ENCODE measurements at places on chromosomes 11 and 22.

GRCh38 chr11:2380807-2381350 lies 3.8 kb downstream of the CD81 start:
- DNase-seq = no peak

DNA sequence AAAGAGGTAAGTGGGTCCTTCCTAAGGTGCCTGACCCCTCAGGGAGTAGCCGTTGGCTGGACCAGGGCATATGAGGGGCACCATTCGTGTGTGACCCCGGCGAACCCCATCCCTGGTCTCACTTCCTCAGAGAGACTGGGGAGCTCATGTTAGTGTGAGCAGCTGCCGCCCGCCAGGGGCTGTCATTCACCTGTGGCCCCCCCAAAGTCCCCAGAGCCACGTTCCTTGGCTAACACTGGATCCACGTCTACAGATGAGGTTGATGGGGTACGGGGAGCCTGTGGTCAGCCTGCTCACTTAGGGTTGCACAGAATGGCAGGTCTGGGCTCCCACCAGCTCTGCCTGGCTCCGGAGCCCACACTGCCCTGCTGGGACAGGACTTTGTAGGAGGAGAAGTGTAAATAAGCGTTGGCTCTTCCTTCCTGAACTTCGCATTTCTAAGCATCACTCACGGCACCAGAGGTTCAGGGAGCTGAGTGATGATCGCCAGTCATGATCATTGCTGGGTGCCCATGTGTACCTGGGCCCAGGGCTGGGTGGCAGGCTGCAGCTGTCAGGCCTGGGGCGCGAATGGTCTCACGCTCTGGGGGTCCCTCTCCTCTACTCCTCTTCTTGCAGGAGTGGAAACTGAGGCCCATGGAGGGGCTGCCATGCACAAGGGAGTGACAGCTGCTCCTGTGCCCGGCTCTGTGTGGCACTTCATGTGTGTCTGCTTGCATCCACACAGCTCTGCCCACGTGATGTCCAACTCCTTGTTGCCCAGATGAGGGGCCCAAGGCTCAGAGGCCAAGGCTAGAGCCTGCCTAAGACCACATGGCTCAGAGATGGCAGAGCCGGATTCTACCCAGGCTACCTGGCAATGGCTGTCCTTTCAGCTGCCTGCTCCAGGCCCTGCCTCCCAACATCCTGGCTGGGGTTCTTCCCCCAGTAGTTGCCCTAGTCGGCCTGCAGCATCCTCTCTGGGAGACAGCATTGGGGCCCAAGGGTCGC lies 11.1 kb downstream of the TTC38 start:
- no peak for DNase-seq

DNA sequence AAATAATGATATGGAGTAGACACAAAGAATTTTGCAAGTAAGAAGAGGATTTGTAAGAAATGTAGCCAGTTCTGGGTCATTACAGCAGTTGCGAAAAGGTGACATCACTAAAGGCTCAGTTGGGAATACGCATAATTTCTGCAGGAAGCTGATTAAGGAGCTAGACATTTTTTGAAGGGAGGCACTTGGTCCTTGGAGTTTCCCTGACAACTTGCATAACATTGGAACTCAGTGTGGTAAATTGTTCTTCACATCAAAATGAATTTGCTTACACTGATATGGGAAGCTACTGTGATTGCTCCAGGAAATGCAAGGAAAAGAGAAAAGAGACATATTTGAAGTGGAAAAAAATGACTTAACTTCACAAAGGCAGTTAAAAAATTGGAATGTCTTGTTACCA lies 626.1 kb downstream of the NELL1 start:
- no peak for DNase-seq

DNA sequence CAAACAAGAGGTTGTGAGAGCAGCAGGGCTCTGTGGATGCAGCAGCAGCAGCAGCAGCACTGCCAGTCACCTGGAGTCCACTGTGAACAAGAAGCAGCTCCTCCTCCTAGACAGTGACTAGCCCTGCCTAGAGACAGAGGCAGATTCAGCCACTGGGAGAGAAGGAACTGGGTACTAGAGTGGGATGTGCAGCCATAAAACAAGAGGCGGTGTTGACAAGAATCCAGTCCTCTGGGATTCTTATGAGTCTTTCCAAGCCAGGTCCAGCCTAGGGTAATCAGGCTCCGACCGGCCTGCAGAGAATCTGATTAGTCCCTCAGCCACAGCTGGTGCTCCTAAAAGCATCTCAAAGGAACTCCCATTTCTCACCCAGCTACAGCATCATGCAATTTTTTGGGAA lies 83.9 kb upstream of the USP47 start:
- DNase-seq = no peak

- no peak for DNase-seq
Observed at GRCh38 chr11:126112547-126112946, 49.9 kb upstream of the CDON start.

DNA sequence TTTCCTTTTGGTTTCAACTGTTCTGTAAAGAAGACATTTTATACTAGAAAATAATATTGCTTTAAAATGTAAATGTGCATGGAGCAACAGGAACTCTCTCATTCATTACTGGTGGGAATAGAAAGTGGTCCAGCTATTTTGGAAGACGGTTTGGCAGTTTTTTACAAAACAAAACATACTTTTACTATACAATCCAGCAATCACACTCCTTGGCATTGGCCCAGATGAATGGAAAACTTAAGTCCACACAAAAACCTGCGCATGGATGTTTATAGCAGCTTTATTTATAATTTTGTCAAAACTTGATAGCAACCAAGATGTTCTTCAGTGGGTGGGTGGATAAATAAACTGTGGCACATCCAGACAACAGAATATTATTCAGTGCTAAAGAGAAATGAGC lies 49.9 kb upstream of the SEPTIN5 start:
- DNase-seq = no peak

DNA sequence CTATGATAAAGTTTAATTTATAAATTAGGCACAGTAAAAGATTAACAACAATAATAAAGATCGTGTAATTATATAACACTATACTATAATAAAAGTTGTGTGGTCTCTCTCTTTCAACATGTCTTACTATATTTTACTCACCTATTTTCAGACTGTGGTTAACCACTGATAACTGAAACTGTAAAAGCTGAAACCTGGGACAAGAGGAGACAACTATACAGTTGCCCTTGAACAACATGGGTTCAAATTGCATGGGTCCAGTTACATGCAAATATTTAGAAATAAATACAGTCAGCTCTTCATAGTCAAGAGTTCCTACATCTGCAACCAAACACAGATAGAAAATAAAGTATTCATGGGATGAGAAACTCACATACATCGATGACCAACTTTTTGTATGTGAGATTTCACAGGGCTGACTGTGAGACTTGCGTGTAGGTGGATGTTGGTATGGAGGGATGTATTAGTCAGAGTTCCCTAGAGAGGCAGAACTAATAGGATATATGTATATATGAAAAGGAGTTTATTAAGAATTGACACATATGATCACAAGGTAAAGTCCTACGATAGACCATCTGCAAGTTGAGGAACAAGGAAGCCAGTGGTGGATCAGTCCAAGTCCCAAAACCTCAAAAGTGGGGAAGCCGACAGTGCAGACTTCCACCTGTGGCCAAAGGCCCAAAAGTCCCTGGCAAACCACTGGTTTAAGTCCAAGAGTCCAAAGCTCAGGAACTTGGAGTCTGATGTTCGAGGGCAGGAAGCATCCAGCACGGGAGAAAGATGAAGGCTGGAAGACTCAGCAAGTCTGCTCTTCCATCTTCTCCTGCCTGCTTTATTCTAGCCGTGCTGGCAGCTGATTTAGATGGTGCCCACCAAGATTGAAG lies 359.5 kb downstream of the INSC start:
- DNase-seq = no peak

DNA sequence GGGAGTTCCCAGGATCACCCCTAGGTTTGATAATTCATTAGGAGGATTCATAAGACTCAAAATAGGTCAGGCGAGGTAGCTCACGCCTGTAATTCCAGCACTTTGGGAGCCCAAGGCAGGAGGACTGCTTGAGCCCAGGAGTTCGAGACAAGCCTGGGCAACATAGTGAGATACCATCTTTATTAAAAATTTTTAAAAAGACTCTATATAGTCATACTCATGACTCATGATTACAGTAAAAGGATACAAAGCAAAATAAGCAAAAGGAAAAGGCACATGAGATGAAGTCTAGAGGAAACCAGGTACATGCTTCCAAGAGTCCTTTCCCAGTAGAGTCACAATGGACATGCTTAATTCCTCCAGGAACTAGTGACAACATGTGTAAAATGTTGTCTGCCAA lies 13.9 kb upstream of the PTS start:
- DNase-seq = no peak

- no peak for DNase-seq
Observed at GRCh38 chr22:32652645-32653270, 148.7 kb upstream of the TIMP3 start.

DNA sequence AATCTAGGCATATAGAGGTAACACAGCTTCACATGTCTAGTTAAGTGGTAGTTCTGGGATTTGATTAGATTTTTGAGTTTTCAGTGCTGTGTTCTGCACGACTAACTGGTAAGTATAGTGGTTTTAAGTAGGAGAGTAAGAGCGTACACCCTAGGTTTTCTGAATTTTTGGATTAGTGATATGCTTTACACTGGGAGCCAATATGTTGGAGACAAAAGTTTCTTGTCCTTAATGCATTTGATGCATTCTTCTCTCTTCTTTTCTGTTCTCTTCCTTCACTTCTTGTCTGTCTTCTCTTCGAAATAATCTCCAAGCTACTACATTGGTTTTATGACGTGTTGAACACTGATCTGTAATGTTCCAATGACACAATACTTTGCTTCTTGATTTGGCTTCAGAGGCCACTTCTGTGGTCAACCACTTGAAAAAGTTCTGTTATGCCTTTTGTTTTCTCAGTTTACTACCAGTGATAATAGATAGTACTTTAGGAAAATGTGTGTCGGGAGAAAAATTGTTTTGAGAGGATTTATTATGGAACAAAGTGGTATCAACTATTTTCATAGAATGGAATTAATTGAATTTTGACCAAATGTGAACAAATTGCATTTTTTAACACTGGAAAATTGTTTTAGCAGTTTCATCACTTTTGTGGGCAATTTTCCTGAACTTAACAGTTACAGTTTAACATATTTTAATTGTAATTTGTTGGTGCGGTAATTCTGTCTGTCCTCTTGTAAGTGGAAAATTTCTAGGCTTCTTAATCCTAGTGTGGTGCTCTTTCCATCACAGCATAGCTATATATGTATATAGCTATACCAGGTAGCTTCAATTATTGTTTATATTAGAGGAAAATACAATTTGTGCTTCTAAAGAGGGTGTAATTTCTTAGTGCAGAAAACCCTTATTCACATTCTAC lies 2.6 kb downstream of the PDE3B start:
- no peak for DNase-seq

- no peak for DNase-seq
Observed at GRCh38 chr11:68148071-68148805, 27.1 kb upstream of the CHKA start.

GRCh38 chr11:118081241-118081958 lies 4.5 kb downstream of the TMPRSS4 start:
- DNase-seq = no peak

DNA sequence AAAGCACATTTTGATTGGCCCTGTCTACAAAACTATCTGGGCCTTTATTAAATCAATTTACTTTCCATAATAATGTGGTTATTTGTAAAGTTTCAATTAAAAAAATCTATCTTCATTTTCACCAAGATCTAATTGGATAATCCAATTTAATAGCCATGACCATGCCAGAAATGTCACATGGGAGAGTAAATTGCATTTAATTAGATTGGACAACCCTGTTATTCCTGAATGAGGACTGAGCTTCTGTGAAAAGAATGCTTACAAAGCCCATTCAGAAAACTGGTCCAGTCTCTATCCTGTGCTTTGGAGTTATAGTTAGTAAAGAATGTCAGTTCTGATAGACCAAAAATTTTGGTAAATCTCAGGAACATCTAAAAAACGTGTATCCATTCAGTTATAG lies 541.9 kb upstream of the ANO5 start:
- no peak for DNase-seq

- DNase-seq = no peak
Observed at GRCh38 chr22:44431256-44431655, 66.8 kb downstream of the RTL6 start.

GRCh38 chr11:9132203-9132878 lies 40.9 kb upstream of the SCUBE2 start:
- no peak for DNase-seq

DNA sequence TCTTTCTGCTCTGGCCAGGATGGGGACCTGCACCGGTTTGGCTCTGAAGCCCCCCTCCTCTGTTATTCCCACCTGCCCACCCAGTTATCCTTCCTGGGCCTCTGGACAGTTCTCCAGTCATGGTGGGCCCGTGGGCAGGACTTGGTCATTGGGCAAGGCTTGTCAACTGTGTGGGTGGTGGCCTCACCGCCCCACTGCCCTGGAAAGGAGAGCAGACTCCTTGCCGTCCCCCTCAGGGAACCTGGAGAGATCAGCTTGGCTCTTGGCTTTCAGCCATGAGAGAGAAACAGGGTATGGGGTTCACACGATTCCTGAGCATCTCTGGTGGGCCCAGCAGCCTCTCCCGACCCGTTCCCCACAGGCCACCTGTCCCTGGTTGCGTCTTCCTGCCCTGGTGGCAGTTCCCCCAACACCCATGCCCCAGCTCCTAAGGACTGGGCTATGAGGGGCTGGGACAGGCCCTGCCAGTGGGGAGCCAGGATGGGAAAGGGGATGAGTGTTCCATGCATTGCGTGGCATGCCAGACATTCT lies 92.3 kb downstream of the MORC2 start:
- no peak for DNase-seq

DNA sequence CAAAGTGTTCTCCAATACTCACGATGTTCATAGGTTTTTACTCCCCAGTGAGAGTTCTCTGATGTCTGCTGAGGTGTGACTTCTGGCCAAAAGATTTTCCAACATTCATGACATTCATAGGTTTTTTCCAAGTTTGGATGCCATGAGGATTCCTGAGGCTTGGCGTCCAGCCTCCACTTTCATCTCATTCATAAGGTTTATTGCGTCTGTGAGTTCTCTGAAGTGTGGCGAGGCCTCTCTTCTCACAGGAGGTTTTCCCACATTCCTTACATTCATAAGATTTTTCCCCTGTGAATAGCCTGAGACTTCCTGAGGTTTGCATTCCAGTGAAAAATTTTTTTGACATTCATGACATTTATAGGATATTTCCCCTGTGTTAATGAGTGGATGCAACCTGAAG lies 1014.1 kb downstream of the LRRC4C start:
- no peak for DNase-seq

GRCh38 chr11:117712530-117712929 lies 84.5 kb downstream of the DSCAML1 start:
- no peak for DNase-seq

GRCh38 chr22:31363885-31364465 lies 17.8 kb upstream of the PATZ1 start:
- no peak for DNase-seq

Measured in common myeloid progenitor, CD34-positive (primary cell).